Keratinocyte (primary cell): ENCODE measurements at places on chromosomes 16 and 17. TPM values are rescaled to one million over a fixed set of nuclear protein-coding genes. Genes with fewer than 3 reads are reported as not detected.

DNA sequence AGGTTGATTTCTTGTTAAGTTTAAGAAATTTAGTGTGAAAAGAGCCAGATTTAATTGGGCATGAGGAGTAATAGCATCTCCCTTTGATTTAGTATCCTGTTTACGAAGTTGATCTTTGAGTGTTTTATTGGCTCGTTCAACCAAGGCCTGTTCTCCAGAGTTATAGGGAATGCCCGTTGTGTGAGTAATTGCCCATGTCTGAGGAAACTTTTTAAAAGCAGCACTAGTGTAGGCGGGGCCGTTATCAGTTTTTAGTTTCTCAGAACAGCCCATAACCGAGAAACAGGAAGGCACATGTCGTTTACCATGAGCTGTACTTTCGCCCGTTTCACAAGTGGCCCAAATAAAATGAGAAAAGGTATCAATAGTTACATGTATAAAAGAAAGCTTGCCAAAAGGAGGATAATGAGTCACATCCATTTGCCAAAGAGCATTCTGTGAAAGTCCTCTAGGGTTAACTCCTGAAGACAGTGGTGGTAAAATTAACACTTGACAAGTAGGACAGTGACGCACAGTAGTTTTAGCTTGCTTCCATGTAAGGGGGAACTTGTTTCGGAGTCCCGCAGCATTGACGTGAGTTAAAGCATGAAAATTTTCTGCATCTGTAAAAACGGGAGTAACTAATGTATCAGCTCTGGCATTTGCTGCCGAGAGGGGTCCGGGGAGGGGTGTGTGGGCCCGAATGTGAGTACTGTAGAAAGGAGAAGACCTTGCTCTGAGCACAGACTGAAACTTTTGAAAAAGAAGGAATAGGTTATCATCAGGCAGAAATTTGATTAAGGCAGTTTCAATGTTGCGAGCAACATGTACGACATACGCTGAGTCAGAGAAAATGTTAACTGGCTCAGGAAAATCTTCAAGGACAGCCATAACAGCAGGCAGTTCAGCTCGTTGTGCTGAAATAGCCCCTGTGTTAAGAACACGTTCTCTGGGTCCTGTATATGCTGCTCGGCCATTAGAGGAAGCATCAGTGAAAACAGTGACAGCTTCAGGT is 18.5 kb upstream of the KCTD5 start:
- peak overlapping the region; percentile 22 for H3K4me3 ChIP-seq
- H3K27me3 ChIP-seq = no peaks in the 10 kb centered on the region
- peak; percentile 46 for DNase-seq
- peaks cover 25% of the 10 kb centered on the region for H3K4me1 ChIP-seq

DNA sequence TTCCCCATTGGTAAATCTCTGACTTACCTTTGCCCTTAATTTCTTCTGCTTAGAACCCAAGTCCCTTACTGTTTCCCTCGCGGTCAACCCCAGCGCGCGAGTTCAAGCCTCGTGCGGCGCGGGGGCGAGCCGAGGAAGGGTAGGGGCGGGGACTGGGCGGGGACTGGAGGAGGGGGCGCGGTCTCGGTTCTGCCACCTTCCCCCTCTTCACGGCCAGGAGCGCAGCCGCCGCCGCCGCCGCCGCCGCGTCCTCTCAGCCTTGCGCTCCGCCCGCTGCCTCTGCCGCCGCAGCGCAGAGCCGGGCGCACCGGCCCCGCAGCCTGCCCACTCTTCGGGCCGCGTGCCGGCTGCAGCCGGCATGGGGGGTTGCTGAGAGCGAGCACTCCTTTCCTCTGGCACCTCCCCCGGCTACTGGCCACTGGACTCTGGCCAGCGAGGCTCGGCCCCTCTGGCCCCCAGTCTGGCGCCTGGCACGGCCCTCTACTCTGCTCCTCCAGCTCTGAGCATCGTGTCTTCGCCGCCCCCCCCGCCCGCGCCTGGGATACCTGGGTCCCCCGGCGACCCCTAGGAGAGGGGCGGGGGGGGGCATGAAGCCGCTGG is at the start of gene RAPGEFL1:
Gene RAPGEFL1, plus strand, starts transcription at position 196 of the 600 bp plus-strand sequence. Its CDS starts 392 bp downstream, at position 588.
- no peaks in the 10 kb centered on the region for H3K27me3 ChIP-seq
- peak within 1 kb of the TSS; percentile 59 for H3K4me3 ChIP-seq
- H3K4me1 ChIP-seq = peaks cover 44% of the 10 kb centered on the region
- peak within 1 kb of the TSS; percentile 92 for H3K27ac ChIP-seq

The MMP2 gene
- 54.5 to 116 TPM (median 59.2 TPM) in 3 replicates for polyA plus RNA-seq

The ACAP1 gene
- 0.33 to 3.1 TPM (median 1.7 TPM) in 3 replicates for polyA plus RNA-seq

The SMG6 gene
- polyA plus RNA-seq = 3.6 to 6.3 TPM (median 4.0 TPM) in 3 replicates
